ENCODE measurements at places on chromosomes 16 and 17.

GRCh38 chr17:28992625-28993600, 12.9 kb downstream of the SEZ6 start:
- no peak for DNase-seq

DNA sequence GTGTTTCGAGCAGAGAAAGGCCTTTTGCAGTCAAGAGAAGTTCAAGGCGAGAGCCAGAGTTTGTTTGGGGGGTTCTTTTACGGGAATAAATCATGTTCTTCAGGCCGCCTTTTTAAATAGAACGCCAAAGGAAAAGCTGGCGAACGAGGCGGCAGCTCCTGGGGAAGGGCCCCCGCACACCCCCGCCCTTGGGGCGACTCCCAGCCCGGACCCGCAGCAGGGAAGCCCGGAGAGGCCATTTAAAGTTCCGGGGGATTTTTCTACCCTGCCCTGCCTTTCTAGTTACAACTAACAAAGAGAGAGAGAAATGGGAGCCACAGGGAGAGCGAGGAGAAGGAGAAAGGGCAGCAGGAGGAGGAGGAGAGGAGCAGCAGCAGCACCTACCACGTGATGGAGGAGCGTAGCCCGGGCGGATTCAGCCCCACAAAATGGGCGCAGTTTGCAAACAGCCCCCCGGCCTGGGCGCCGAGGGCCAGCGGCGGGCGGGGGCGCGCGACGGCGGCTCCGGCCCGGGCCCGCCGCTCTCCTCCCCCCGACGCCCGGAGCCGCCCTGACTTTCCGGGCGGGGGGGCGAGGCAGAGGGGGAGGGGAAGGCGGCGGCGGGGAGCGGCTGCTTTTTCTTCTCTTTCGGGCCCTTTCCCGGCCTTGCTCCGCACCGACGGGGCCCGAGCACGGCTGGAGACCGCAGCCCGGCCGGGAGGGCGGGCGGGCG, 634 bp downstream of the KANSL1 start:
- DNase-seq: peak; percentile 58

DNA sequence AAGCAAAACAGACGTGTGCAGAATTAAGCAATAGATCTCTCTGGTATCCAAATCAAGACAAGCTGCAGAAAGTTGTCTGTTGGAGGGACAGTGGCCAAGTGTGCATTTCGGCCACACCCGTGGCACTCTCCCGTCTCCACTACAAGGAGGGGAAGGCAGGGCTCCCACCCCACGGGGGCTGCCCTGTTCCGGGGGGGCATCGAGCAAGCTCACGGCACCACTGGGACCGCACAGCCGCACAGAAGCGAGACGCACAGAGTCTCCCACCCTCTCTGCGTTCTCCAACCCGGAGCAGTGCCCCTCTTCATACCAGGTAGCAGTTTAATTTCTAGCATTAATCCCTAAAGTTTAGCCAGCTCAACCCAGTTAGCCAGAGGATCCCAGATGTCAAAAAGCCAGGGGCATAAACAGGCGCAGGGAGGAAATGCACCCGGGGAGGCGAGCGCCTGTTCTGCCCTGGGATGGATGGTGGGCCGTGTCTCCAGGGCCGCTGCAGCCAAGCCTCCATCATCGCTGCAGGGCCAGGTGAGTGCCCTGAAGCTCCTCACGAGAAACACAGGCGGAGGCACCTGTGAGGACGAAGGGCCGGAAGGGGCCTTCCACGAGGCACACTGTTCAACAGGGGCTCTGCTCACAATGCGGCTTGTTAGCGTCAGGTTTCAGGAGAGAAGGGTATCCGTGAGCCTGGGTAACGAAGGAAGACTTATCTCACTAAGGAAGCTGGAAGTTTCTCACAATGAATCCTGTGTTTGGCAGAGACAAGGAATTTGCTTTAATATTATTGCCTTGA, 42.1 kb upstream of the METRNL start:
- DNase-seq: no peak

DNA sequence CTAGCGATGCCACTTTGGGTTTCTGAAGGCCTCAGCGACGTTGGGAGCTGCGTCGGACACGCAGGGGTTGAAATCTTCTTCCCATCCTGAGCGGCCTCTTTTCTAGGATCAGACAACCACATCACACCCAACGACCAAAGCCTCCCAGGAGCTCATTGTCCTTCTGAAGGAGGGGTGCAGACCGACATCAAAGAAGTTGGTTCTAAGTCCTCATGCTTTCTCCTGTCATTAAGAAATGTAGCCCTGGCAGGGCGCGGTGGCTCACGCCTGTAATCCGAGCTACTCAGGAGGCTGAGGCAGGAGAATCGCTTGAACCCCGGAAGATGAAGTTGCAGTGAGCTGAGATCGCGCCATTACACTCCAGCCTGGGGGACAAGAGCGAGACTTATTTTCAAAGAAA, 1681.9 kb downstream of the TP53TG3F start:
- no peak for DNase-seq

- DNase-seq: no peak
These were observed 199.8 kb upstream of the CHMP6 start for GRCh38 chr17:80791758-80792284.

DNA sequence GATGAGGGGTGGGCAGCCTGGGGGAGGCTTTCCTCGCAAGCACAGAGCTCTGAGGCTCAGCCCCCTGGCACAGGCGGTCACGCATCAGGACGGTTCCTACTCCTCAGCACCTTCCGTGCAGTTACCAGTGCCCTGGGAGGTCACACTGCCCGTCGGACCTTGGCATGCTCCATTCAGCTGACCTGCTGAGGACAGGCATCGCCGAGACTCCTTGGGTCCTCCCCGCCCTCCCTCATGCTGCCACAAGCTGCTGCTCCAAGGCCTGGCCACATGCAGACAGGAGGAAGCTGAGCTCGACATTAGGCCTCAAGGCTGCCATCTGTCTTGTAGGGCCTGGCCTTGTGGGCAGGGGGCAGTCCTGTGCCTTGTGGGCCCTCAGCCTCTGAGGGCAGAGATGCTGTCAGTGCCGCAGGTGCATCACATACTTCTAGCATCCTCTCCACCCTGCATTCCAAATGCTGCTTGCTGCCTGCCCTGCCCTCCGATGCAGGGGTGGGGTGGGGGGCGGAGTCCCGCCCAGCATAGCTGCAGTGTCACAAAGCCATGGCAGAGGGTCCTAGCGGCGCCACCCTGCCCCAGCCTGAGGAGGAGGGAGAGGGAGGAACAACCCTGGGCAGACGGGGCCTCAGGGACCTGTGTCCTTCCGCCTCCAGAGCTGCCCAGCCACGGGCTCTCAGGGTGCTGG, 9.3 kb downstream of the C16orf90 start:
- DNase-seq: no peak
